ENCODE measurements at places on chromosomes 1 and 21.

DNA sequence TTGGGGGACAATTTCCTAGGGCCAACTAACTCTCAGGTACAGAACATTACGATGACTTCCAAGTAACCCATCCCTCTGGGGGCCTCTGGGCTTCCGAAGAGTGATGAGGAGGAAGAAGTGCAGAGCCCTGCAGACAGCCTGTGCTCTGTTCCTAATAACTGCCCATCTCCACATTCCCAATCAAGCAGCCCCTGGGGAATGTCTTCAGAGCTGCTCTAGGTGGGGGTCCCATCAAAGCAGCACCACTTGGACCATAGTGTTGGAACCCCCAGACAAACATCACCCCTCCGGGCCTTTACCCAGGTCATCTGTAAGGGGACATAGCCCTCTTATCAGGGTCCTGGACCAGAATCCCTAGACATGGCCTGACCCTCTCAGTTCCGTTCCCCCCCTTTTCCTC is 357.3 kb downstream of the NPHP4 start:
- DNase-seq = no peak

GRCh38 chr1:155909894-155910293 is 1.3 kb downstream of the RIT1 start:
- no peak for DNase-seq

- DNase-seq = peak; percentile 33
Observed at GRCh38 chr1:18907021-18907916, 4.9 kb upstream of the ALDH4A1 start.

GRCh38 chr1:167697667-167698141 is 24.1 kb upstream of the MPZL1 start:
- DNase-seq = no peak

DNA sequence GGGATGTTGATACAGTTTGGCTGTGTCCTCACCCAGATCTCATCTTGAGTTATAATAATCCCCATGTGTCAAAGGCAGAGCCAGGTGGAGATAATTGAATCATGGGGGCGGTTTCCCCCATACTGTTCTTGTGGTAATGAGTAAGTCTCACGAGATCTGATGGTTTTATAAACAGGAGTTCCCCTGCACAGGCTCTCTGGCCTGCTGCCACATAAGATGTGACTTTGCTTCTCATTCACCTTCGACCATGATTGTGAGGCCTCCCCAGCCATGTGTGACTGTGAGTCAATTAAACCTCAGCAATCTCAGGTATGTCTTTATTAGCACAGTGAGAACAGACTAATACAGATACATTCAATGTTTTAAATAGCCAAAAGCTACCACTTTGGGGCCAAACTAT is 41.1 kb downstream of the SLC35F3 start:
- DNase-seq = no peak

GRCh38 chr1:90572446-90572845 is 144.7 kb downstream of the BARHL2 start:
- DNase-seq = no peak

DNA sequence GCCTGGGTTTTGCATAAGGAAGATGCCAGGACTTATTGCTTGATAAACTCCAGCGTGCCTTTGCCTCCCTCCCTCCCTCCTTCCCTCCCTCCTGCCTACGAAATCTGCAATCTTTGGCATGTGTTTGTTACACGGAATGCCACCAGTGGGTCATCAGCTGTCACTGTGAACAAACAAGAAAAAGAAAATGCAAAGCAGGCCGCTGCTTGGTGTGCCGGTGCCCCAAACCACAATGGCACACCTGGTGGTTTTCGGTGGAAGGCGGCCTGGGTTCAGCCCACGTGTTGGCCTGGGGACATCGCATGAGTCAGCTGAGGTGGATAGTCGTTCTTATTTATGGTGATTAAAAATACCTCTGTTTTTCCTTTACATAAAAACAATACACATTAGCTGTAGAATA is 16.3 kb upstream of the IFNLR1 start:
- peak; percentile 36 for DNase-seq

DNA sequence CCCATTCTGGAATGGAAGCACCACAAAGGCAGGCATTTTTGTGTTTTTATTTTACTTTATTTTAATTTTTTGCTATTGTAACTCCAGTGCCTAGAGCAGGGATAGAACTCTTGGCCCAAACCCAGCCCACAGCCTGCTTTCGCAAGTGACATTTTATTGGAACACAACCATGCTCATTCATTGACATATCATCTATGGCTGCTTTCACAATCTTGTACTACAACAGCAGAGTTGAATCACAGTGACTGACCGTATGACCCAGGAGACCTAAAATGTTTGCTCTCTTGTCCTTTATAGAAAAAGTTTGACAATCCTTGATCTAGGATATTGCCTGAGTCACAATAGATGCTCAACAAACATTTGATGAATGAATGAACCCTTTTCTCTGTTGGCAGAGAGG is 83.9 kb upstream of the ATP1A1 start:
- no peak for DNase-seq

- DNase-seq = no peak
Observed at GRCh38 chr1:160829766-160830165, 32.9 kb downstream of the CD244 start.

GRCh38 chr1:165580931-165581871 is 37.4 kb downstream of the LRRC52 start:
- no peak for DNase-seq

GRCh38 chr1:118136187-118136941 is 48.7 kb downstream of the SPAG17 start:
- DNase-seq = peak; percentile 63

DNA sequence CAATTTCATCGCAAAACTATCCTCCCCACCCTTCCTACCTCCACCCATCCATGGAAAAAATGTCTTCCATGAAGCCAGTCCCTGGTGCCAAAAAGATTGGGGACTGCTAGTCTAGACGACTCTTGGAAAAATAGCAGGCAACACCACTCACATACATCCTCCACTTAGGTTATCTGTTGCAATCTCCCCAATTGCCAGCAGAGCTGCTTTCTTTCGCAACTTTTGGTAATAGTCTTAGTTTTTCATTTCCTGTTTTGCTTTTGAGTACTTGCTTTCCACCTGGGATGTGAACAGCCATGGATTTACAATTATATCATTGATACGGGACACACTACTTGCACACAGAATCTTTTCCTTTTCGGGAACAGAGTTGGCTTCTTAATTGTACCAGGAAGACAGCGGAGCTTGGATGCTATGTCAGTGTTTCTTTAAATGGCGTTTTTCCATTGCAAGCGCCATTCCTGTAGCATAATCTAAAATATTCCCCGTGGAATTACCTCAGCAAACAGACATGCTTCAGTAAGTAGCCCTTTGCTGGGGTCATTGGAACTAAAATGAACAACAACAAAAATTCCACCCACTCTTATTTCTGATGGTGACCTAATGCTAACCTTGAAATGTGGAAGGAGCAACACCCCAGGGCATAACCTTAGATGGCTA is 183.3 kb upstream of the ADGRL2 start:
- DNase-seq = no peak

DNA sequence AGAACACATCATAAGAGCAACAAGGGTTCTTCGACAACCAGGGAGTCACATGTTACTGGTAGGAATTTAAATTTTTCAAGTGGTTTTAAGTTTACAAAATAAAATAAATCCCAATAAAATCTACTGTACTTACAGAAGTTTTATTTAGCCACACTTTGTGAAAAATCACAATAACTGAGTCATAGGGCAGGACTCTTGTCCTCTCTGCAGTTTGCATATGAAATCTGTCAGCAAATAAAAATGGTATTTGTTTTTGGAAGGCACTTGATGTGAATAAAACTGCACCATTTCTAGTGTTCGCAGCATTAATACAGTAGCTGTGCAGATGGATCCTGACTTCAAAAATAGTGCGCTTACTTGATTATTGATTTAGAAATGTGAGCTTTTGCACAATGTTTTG is 150.4 kb downstream of the LBR start:
- no peak for DNase-seq

GRCh38 chr1:195005338-195005737 is 1602.9 kb downstream of the KCNT2 start:
- DNase-seq = no peak

DNA sequence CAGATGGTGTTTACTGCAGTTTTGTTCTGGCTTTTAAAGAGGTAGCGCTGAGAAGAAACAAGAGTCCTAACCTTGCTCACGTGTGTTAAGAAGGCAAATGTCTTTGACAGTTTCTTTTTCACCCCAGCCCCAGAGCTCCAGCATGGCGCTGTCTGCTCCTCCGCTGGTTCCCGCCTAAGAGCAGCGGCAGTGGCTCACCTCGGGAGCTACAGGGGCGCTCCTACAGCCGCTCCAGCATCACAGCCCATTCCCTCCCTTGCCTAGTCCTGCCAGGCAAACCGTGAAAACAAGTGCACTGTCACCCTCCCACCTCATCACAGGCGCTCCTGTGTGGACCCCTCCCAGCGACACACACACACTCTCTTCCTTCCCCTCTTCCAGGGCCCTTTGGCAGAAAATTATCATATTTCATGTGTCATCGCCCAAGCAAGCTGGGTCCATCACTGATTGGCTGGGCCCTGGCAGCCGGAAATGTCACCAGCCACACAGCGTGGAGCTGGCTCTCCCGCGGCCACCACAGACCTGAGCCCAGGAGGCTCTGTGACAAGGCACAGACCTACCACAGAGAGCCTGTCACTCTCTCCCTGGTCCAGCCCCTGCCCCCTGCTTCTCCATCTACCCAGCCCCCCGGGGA is 1.2 kb upstream of the HIVEP3 start:
- DNase-seq = peak; percentile 88

GRCh38 chr1:117574161-117574835 is 31.6 kb upstream of the TENT5C start:
- DNase-seq = no peak

DNA sequence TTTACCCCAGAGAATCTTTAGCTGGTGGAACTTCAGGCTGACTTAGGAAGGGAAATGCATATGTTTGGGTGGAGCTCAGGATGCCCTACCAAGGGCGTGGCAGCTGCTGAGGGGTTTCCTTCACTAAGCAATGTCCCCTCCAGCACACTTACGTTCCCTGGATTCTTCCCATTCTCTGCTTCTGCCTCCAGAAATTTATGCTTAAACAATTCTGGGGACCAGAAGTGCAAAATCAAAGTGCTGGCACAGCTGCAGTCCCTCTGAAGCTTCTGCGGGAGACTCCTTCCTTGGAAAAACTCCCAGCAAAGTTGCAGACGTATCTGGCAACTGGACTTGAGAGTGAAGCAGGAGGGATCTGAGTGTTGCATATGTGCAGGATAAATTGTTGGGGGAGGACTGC is 402.8 kb downstream of the PCP4 start:
- DNase-seq = no peak

- DNase-seq = peak; percentile 1
Observed at GRCh38 chr21:14620152-14620551, 74.0 kb upstream of the SAMSN1 start.

DNA sequence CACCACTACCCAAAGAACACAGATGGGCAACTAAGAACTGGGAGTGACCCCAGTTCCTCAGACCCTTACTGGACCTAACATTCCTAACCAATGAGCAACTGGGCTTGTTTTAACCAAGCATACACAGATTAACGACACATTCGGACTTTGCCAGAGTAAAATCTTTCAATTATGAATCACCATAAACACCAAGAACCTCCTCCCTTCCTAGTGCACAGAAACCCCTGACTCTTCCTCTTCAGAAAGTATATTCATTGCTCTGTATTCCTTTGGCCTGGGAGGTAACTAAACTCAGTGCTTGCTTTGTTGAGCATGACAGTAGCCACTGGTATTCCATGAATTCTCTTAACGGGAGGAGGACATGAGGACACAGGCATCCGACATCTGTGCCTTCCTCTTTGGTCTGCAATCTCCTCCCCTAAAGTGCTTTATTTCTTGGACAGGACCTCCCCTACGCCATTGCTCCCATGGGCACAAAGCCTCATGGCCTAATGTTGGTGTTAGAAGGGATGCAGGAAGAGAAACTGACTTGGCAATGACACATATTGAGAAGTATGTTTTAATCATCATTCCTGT is 42.7 kb downstream of the SEC16B start:
- DNase-seq = no peak

DNA sequence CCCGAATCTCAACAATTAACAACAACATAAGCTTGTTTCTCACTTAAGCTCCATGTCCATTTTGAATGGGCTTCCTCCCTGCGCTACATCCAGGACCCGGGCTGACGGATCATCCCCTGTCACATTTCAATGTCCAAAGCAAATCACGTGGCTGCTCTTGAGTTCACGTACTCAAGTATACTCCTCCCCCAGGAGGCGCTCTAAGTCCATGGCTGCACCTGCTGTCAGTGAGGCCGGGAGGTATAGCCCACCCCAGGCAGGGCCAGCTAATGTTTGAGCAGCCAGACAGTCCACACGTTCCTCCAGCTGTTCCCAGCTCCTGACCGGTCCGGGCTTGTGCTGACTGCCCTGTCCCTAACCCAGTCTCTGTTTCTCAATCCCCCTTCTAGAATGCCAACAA is 220.8 kb downstream of the SLC35F3 start:
- peak; percentile 51 for DNase-seq

DNA sequence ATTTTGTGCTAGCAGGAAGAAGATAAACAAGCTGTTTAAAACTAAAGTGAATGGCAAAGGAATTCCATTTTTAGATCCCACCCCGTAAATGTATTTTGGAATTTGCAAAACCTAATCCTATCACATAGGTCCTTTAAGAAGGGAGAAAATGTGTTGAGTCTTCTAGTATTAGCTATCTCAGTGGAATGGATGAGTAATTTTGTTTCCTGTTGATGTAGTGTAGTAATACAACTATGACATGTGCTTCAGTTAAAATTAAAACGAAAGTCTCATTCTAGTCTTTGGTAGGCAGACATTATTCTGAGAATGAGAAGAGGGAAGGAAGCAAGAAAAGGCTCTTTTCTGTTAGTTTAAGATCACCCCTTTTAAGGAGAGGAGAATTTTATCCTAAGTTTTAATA is 265.9 kb upstream of the C1orf105 start:
- DNase-seq = no peak

DNA sequence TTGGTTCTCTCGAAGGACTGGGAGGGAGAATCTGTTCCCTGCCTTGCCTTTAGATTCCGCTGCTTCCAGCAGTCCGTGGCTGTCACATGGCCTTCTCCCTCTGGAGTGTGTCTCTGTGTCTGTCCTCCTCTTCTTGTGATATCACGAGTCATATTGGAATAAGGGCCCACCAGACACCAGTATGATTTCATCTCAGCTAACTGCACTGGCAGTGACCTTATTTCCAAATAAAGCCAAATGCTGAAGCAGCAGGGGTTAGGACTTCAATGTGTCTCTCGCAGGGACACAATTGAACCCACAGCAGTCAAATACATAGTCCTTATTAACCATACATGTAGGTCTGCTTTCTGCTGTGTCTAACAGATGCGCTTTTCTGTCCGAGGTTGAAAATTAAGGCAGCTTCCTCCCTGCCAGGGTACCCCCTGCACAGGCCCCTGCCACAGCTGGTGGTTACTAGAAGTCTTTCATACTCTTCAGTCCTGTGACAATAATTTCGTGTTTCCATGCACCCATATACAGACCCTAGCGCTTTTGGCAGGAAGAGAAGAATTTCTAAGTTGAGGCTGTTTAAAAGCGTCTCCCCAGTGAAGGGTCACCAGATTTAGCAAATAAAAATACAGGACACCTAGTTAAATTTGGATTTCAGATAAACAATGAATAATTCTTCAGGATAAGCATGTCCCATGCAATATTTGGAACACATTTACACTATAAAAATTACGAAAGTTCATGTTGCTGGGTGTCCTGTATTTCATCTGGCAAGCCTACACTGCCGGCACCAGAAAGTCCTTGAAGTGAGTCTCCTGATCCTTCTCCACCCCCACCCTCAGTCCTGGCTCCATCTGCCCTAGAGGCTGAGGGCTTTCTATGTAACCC is 182.1 kb downstream of the ETS2 start:
- no peak for DNase-seq

- no peak for DNase-seq
Observed at GRCh38 chr1:206812471-206812870, 40.2 kb upstream of the IL10 start.

GRCh38 chr1:30377230-30378002 is 346.0 kb downstream of the MATN1 start:
- DNase-seq = no peak

Measured in activated naive CD8-positive, alpha-beta T cell treated with anti-CD3 and anti-CD28 coated beads for 36 hours (primary cell).